ENCODE measurements at places on chromosomes 16 and 17.
A peak's percentile ranks its signal among the peaks of the same experiment; 100 is the strongest.

- no peak for DNase-seq
Measured at GRCh38 chr17:60325730-60326524, 66.0 kb downstream of the USP32 start.

- peak; percentile 95 for DNase-seq
Measured at GRCh38 chr16:4624015-4624826, at the start of gene MGRN1. TSS of gene MGRN1 (plus strand) at chr16:4624826. CDS start at chr16:4624961, 135 bp downstream.

DNA sequence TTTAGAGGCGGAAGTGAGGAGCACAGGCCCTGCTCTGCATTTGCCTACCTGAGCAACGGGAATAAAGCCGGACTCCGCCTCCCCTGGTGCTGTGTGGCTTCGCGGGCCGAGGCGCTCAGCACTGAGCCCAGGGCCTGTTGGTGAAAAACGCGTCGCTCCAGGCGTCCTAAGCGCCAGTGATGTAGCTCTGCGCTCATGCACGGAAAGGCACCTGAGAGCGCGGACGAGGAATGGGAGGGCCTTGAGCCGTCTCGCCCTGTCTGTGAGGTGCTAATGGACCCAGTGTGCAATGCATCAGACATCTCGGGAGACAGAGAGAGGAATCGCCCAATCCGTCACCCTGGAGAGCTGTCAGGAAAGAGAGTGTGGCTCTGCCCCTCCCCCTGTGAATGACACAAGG is 17.2 kb upstream of the ATP2A3 start:
- peak; percentile 17 for DNase-seq

GRCh38 chr17:11031787-11032186 is 193.9 kb upstream of the PIRT start:
- no peak for DNase-seq

DNA sequence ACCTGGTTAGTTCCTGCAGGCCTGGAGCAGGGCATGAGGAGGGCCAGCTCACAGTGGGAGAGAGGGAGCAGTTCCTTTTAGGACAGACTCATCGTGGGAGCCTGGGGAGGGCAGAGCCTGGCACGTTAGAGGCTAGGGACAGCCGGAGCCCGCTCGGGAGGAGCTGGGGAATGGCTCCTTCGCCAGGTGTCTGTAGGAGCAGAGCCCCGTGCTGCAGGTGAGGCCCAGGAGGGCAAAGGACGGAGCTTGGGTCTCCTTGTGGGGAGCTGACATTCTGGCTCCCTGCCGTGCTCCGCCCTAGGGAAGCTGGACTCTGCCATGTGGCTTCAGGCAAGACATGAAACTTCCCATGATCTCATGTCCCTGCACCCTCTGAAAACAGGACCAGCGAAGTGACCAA is 18.7 kb upstream of the MTSS2 start:
- no peak for DNase-seq

DNA sequence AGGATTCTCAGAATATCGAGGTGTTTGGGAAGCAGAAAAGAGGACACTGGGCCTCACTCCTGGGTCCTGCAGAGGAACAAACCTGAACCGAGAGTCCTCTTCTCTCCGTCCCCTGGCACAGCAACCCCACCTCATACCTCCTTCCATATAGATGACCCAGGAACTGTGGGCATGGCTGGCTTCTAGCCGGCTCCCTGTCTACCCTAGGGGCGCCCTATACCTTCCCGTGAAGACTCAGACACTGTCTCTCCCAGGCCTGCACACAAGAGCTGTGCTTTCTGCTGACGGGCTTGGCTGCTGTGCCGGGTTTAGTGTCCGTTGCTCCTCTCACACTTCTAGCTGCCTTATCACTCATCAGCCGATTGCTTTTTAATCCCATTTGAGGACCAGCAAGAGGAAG is 46.5 kb upstream of the CRISPLD2 start:
- no peak for DNase-seq

DNA sequence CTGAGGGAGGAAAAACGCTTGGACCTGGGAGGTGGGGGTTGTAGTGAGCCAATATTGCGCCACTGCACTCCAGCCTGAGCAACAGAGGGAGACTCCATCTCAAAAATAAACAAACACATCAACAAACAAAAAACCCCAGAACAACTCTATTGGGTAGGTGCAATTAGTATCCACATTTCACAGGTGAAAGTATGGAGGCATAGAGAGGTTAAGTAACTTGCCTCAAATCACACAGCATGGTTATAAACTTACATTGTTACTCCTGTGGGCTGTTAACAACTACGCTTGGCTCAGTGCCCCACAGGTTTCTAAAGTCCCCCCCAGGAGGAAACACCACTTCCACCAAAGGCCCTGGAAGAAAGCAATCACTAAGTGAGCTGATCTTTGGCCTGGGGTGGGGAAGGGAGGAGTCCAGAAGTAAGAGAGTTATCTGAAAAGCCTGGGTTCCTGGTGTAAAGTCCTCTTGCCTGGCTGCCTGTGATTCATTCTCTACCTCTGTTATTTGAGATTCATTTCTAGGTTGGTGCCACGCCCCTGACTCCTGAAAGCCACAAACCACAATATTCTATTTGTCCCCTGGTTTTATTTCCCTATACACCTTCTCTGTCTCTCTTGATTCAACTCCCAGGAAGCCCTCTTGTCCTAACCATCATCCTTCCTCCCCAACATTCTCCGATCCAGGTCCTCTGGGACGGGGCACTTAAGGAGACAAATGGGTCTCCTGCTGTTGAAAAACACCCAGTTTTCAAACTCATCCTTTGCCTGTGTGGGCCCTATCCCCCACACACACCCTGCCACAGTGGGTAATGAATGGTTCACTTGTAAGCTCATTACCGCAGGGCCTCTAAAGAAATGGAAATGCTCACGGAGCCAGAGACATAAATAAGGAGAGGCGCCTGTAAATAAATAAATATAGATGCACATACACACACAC is 195.4 kb downstream of the XYLT1 start:
- DNase-seq, result no peak

DNA sequence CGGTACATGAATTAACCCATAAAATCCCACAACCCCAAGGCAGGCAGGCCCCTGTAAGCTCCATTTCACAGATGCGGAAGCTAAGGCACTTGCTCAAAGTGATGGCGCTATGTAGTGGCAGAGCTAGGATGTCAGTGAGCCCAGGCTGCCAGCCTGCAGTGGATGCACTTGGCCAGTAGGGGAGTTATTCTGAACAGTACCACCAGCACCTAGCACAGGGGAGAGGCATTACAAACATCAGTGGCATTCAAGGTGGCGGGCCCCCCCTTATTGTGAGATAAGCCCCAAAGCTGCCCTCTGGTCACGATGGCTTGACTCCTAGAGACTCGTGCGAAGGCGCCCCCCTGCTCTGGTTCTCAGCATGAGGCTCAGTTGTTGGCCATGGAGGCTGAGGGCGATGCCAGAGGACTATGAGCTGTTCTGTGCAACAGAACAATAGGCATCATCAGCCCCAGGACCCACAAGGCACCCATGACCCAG is 33.8 kb downstream of the GTF3C1 start:
- DNase-seq, result peak; percentile 52

Data from left ventricle myocardium superior (tissue), 1 donor.